ENCODE measurements at places on chromosomes 11 and 22. TPM values are rescaled to one million over a fixed set of nuclear protein-coding genes. Genes with fewer than 3 reads are reported as not detected.

Gene OR8K3
- not detected for total RNA-seq

Gene OR52H1
- not detected for total RNA-seq

Gene SESN3
- total RNA-seq: 0.11 TPM

Gene CASP12
- not detected for total RNA-seq

Gene OSBP2
- total RNA-seq: 11.1 TPM

Gene ACP2
- total RNA-seq: 22.3 TPM

Gene LINC01488
- total RNA-seq: 0.04 TPM

Gene MUC2
- total RNA-seq: 0.13 TPM

Gene FGF19
- 0.09 TPM for total RNA-seq

Gene SLC29A2
- total RNA-seq: 8.7 TPM

Gene KCNJ11
- total RNA-seq: 6.8 TPM

Gene OR6A2
- not detected for total RNA-seq

Gene TRIM66
- 2.2 TPM for total RNA-seq

Gene ZBTB44
- total RNA-seq: 8.0 TPM

Gene NRGN
- 6.4 TPM for total RNA-seq

Gene OR2AT4
- total RNA-seq: not detected

Gene PTPN5
- total RNA-seq: not detected

Gene ESAM
- 12.1 TPM for total RNA-seq

Gene DDI1
- not detected for total RNA-seq

Gene CPT1A
- 33.7 TPM for total RNA-seq

Gene BIK
- total RNA-seq: 2.2 TPM

Gene UBQLN3
- total RNA-seq: not detected

Gene SCGB1D2
- not detected for total RNA-seq

Gene TSGA10IP
- not detected for total RNA-seq

Gene PAK1
- 20.3 TPM for total RNA-seq

All from A549 treated with dexamethasone at 1 μM for 4 hours (cell line).